ENCODE measurements at places on chromosomes 7 and 10. TPM values are rescaled to one million over a fixed set of nuclear protein-coding genes. Genes with fewer than 3 reads are reported as not detected.

DNA sequence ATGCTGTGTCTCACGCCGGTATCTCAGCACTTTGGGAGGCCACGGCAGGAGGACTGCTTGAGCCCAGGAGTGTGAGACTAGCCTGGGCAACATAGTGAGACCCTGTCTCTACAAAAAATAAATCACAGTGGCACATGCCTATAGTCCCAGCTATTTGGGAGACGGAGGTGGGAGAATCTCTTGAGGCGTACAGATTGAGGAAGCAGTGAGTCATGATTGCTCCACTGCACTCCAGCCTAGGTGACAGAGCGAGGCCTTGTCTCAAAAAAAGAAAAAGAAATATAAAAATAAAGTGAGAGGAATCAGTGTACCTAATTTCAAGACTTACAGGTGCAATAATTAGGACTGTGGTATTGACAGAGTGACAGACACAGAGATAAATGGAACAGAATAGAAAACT is 23.9 kb downstream of the SLC25A40 start:
- no peak for DNase-seq

GRCh38 chr10:21527598-21528235 is 2.2 kb upstream of the SKIDA1 start:
- no peak for DNase-seq

DNA sequence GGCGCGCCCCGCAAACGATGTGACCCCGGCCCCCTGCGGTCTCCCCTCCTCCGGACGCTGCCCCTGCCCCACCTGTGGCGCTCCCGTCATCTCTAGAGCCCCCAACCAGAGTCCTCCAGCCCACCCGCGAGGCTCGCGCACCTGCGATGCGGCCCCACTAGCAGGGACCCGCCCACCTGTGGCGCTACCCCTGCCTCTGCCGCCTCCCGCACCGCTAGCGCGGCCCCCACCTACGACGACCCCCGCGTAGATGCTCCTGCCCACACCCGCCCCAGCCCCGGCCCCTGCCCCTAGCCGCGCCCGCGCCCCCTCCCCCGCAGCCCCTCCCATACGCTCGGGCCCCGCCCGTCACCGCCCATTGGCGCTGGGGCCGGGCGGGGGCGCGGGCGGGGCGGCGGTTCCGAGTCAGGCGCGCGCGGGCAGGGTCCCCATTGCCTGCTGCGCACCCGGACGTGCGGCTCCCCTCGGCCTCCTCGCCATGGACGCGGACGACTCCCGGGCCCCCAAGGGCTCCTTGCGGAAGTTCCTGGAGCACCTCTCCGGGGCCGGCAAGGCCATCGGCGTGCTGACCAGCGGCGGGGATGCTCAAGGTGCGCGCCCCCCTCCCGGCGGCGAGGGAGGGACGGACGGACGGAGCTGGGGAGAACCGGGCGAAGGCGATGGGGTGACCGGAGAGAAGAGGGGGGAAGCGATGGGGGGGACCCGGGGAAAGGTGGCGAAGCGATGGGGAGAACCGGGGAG is at the start of gene PFKP:
Gene PFKP (plus strand): TSS at position 431 of the 741 bp plus-strand sequence. CDS start 48 bp downstream, at position 479.
- DNase-seq, result peak; percentile 58

Gene CCSER2
- 165 TPM for total RNA-seq

Gene CCNJ
- total RNA-seq, result 2.4 TPM

GRCh38 chr10:17061418-17061817 is 68.2 kb downstream of the CUBN start:
- DNase-seq, result no peak

All from Right ventricle myocardium superior (tissue), 1 donor.